ENCODE measurements at places on chromosomes 4 and X. TPM values are rescaled to one million over a fixed set of nuclear protein-coding genes. Genes with fewer than 3 reads are reported as not detected.
A peak's percentile ranks its signal among the peaks of the same experiment; 100 is the strongest.

DNA sequence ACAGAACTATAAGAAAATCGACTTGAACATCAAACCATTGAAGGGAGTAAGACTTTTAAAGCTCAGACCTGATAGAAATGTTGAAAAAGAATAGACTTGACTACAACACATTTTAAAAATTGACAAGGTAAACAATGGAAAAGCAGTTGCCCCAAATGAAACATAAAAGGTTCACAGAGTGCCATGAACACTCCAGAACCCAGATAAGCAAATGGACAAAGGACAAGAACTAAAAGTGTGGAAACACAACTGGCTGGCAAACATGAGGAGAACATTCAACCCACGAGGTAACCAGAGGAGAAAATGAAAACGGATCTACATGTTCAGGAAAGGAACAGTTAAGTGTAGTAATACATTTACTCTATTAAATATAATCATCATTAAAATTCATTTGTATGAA lies 26.5 kb downstream of the SCARB2 start:
- DNase-seq, result no peak
- no peaks in the 10 kb centered on the region for H3K27me3 ChIP-seq
- H3K4me3 ChIP-seq, result no peak overlapping the region
- H3K27ac ChIP-seq, result no peak overlapping the region
- peaks cover 11% of the 10 kb centered on the region for H3K36me3 ChIP-seq

- no peaks in the 10 kb centered on the region for H3K36me3 ChIP-seq
- H3K4me1 ChIP-seq, result peaks cover 26% of the 10 kb centered on the region
- H3K4me3 ChIP-seq, result peak overlapping the region; percentile 13
- peak overlapping the region; percentile 89 for H3K27ac ChIP-seq
- H3K27me3 ChIP-seq, result no peaks in the 10 kb centered on the region
Observed at GRCh38 chrX:15751155-15751819, 13.2 kb downstream of the CA5B start.

The GAGE2A gene
- total RNA-seq, result not detected

- H3K36me3 ChIP-seq, result no peaks in the 10 kb centered on the region
- no peak overlapping the region for H3K27ac ChIP-seq
- no peak overlapping the region for H3K4me3 ChIP-seq
- DNase-seq, result no peak
Observed at GRCh38 chr4:159018062-159018629, 84.7 kb upstream of the RAPGEF2 start.

The GLRB gene
- 8.4 TPM for total RNA-seq

DNA sequence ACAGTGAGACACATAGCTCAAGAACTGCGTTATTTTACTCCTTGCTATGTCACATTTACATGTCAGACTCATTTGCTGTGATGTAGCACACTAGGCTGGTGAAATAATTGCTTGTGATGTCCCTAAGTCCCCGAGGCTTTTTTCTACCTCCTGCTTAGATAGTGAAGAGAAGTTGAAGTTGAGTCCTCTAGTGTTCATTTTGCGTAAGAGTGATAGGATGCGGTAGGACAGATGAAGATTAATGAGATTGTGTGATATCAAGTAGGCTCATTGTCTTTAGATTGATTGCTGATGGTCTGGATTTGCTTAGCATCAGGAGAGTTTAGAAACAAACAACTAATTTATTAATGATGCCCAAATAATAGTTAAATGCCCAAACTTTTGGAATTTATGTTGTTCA lies 173.6 kb upstream of the NUDT6 start:
- no peak overlapping the region for H3K4me3 ChIP-seq
- H3K4me1 ChIP-seq, result no peaks in the 10 kb centered on the region
- DNase-seq, result no peak
- H3K27ac ChIP-seq, result no peak overlapping the region
- H3K36me3 ChIP-seq, result peaks cover under 1% of the 10 kb centered on the region
- no peaks in the 10 kb centered on the region for H3K27me3 ChIP-seq

GRCh38 chr4:74656596-74656995 lies 137.7 kb downstream of the BTC start:
- H3K27ac ChIP-seq, result no peak overlapping the region
- no peaks in the 10 kb centered on the region for H3K27me3 ChIP-seq
- no peak for DNase-seq

The DCHS2 gene
- total RNA-seq, result not detected

- H3K27ac ChIP-seq, result no peak overlapping the region
- no peak overlapping the region for H3K4me3 ChIP-seq
- no peaks in the 10 kb centered on the region for H3K4me1 ChIP-seq
- no peaks in the 10 kb centered on the region for H3K36me3 ChIP-seq
Observed at GRCh38 chr4:1178300-1179088, 6.1 kb upstream of the SPON2 start.

Measured in ascending aorta (tissue), 2 donors.